ENCODE measurements at places on chromosomes 16 and 17.

GRCh38 chr16:15484662-15485061, 50.3 kb downstream of the BMERB1 start:
- DNase-seq: no peak

DNA sequence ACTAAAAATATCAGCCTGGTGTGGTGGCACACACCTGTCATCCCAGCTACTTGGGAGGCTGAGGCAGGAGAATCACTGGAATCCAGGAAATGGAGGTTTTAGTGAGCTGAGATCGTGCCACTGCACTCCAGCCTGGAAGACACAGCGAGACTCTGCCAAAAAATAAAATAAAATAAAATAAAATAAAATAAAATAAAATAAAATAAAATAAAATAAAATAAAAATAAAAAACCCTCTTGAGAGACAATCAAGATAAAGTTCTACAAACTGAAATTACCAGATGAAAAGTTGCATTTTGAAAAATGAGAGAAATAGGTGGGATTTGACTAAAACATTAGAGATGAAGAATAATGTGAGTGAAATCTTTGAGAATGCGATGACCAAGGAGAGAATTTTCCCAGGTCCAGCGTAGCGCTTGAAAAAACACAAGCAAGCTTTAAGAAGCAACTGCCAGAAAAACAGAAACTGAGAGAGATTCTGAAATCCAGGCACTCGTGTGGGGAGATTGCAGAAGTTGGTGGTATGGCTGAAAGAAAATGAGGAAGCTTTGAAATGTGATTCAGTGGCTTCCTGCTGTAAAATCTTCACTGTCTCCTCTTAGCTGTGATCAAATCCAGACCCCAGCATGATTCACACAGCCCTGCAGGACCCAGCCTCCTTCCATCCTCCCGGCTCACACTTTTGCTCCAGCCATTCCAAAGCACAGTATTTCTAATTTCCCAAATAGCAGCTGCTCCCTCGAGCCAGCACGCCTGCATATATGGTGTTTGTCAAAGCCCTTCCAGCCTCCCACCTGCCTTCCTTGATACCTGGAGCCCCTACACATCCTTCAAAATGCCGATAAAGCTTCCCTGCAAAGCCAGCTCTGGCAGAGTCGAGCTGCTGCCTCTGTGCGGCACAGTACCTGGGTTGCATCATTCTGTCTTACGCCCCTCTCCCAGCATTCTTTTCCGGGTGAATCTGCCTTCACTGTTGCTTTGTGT, 8.2 kb upstream of the CD300E start:
- no peak for DNase-seq

DNA sequence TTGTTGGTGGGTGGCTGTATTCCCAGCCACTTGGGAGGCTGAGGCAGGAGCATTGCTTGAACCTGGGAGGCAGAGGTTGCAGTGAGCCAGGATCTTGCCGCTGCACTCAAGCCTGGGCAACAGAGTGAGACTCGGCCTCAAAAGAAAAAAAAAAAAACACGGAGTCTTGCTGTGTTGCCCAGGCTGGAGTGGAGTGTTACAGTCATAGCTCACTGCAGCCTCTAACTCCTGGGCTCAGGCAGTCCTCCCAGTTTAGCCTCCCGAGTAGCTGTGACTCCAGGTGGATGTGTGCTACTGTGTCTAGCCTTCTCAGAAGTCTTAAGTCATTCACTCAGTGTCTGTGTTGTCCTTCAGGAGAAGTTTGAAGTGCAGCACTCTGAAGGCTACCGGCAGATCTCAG, 27.4 kb downstream of the NDE1 start:
- no peak for DNase-seq

- no peak for DNase-seq
Observed at GRCh38 chr16:71676236-71676635, 48.3 kb downstream of the PHLPP2 start.

DNA sequence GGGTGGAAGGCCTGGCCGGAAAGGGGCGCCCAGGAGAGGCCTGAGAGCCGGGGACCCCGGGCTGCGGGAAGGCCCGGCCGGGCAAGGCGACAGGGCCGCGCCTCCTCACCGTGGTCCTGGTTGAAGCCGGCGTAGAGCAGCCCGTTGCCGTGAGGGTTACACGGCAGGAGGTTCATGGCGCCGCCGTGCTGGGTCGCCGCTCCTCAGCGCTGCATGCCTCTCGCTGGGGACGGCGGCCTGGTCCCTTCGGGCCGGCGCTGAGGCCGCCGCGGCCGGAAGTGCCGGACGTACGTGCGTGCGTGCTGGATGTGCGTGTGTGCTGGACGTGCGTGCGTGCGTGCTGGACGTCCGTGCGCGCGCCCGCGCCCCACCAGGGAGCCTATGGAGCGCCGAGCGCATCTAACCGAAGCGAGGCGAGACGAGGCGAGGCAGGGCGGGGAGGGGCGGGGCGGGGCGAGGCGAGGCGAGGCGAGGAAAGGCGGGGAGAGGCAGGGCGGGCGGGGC, at the start of gene WDR45B:
Gene WDR45B, minus strand, starts transcription at position 280 of the 504 bp plus-strand sequence. Its CDS starts 104 bp downstream, at position 176.
- peak; percentile 97 for DNase-seq

- no peak for DNase-seq
Observed at GRCh38 chr16:89112377-89113151, 18.9 kb downstream of the ACSF3 start.

DNA sequence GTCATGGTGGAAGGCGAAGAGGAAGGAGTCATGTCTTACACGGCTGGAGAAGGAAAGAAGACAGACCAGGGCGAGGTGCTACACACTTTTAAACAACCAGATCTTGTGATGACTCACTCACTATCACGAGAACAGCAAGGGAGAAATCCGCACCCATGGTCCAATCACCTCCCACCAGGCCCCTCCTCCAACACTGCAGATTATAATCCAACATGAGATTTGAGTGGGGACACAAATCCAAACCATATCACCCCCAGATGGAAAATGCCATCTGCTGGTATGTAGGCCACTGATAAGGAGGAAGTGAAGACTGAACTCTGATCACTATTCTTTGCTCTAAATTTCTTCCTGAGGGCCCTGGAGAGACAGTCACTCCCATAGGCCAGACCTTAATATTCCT, 7.5 kb upstream of the ITGAX start:
- no peak for DNase-seq

GRCh38 chr16:56932721-56933619, 1.0 kb downstream of the HERPUD1 start:
- DNase-seq: peak; percentile 90

- peak; percentile 88 for DNase-seq
Observed at GRCh38 chr17:43616852-43617251, 44.9 kb downstream of the MEOX1 start.

DNA sequence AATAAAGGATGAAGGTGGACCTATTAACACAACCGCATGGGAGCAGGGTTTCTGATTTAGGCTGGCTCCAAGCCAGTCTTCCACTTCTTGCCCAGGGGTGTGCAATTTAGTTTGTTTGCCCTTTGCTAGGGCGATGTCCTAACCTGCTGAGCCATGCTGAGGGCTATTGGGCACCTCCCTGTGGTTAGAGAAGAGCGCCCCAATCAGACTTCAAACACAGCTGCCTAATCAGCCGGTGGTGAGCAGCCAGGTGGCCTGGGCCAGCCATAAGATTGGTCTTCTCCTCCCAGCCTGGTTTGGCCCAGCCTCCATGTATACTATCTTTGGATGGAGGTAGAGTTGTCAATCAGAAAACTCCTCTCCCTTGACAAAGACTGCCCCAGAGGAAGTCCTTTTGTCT, 15.7 kb downstream of the TMEM94 start:
- no peak for DNase-seq

- no peak for DNase-seq
Observed at GRCh38 chr17:21528031-21528695, 152.0 kb downstream of the KCNJ12 start.

Measured in Peyer's patch (tissue), 4 donors.